ENCODE measurements at places on chromosomes 4 and X.

DNA sequence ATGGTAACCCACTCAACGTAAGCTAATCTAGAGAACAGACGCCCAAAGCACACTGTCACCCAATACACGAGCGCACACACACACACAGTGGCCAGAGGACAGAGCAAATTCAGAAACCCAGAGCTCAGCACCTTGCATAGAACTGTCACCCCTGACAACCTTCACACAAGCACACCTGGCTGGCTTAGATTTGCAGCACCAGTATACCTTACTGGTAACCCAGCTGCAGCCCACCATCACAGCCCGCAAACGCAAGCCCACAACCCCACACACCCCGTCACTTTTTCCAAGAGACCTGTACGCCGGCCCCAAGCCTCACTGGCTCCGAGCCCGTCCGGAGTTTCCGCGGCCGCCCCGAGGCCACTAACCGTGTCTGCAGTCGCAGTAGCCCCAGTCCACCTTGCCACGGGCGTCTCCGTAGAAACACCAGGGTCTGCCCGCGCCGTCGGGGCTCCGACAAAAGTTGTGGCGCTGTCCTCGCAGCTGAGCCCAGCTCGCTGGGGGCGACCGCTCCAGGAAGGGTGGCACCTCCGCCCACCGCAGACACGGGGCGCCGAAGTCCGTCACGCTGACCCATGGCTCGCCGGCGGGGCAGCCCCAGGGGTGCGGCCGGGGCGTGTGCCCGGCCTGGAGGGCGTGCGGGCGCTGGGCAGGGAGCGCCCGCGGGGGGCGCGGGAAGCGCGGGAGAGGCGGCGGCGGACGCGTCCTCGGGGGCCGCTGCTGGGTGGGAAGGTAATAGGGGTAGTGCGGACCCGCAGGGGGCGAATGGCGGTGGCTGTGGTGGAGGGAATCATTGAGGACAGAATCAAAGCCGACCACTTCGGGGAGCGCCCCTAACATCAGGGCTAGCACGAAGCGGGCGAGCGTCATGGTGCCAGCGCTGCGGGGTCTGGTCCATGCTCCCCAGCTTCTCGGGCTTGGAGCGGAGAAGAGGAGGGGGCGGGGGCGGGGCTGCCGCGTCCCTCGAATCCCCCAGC, 664 bp downstream of the PRSS12 start:
- no peak overlapping the region for H3K27ac ChIP-seq
- peak overlapping the region; percentile 4 for H3K4me3 ChIP-seq
- peaks cover 3% of the 10 kb centered on the region for H3K36me3 ChIP-seq
- peak; percentile 8 for DNase-seq
- H3K27me3 ChIP-seq, result peaks cover 72% of the 10 kb centered on the region
- peaks cover 10% of the 10 kb centered on the region for H3K4me1 ChIP-seq

DNA sequence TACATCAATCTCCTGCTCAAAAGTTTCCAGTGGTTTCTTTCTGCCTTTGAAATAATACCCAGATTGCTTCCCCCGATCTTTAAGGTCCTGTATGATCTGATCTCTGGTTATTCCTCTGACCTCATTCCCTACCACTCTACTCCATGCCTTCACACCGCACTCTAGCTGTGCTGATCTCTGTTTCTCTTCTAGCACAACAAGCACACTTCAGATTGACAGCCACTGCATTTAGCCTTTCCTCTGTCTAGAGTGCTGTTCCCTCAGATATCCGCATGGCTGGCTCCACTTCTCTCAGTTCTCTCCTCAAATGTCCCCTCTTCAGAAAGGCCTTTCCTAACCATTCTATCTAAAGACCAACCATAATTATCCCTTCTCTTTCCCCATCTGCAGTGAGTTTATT, 370.4 kb upstream of the FGF13 start:
- no peak for DNase-seq
- no peaks in the 10 kb centered on the region for H3K4me1 ChIP-seq
- H3K27me3 ChIP-seq, result no peaks in the 10 kb centered on the region
- no peak overlapping the region for H3K4me3 ChIP-seq

GRCh38 chrX:47216393-47216925, 2.0 kb upstream of the CDK16 start:
- H3K4me1 ChIP-seq, result peaks cover 35% of the 10 kb centered on the region
- H3K36me3 ChIP-seq, result peaks cover 42% of the 10 kb centered on the region
- DNase-seq, result no peak
- peak overlapping the region; percentile 90 for H3K27ac ChIP-seq
- peak overlapping the region; percentile 92 for H3K4me3 ChIP-seq

DNA sequence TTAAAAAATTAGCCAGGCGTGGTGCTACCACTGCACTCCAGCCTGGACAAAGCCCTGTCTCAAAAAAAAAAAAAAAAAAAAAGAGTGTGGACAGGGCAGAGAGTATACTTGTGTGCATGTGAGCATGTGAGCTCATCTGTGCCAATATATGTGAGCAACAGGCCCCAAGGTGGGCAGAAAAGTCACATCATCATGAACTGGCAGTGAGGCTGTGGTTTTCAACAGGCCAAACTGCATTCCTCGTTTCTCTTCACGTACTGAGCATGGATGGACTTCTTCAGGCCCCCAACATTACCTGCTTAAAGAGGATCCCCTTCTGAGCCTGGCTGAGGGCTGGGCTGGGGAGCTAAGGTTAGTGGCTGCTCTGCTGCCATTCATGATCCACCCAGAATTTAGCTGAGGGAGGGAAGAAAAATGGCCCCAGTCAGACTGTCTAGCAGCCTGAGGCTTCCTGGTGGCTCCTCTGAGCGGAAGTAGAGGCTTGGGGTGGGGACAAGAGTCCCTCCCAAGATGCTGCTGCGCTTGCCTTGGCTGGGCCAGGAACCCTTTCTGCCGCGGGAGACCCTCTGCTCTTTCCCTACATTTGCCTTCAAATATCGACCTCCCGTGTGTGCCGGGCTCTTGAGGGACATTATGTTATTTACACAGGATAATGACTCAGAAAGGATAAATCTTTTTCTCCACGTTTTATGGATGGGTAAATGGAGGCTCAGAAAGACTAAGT, 55.0 kb downstream of the DIPK2B start:
- H3K27ac ChIP-seq, result no peak overlapping the region
- no peaks in the 10 kb centered on the region for H3K27me3 ChIP-seq
- no peaks in the 10 kb centered on the region for H3K4me1 ChIP-seq
- no peak for DNase-seq

DNA sequence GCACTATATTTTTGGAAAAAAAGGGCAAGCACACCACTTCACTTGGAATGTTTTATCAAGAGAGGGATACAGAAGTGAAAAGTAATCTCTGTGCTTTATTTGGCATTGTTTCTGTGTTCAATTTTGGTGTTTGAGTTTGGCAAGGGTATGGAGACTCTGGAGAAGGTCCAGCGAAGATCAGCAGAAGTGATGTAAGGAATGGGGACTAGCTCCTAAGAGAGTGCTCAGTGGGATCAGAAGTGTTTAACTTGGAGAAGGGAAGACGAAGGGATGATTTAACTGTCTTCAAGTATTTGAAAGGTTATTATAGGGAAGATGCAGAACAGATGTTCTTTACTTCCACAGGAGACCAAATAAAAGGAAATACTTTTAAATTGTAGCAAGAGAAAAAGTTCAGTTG, 74.3 kb downstream of the CFAP299 start:
- H3K27me3 ChIP-seq, result no peaks in the 10 kb centered on the region
- H3K36me3 ChIP-seq, result no peaks in the 10 kb centered on the region

DNA sequence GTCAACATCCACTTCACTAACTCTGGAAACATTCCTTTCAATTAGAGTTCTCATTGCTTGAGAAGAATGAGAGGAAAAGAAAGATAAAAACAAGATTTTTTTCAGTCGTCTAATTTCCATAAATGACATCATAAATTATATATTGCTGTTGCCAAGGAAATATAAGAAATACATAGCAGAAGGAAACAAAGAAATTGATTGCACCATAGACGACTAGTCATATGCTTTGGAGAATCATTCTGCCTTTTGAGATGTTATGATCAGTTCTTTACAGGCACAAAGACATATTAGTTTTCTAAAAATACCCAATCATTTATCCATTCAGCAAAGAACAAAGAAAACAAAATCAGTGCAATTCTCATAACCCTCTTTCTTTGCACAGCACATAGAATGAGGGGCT, 672 bp upstream of the C1QTNF7 start:
- no peak for DNase-seq
- no peak overlapping the region for H3K27ac ChIP-seq
- peaks cover 26% of the 10 kb centered on the region for H3K4me1 ChIP-seq
- no peaks in the 10 kb centered on the region for H3K36me3 ChIP-seq
- H3K27me3 ChIP-seq, result no peaks in the 10 kb centered on the region
- no peak overlapping the region for H3K4me3 ChIP-seq

- H3K27ac ChIP-seq, result no peak overlapping the region
- no peaks in the 10 kb centered on the region for H3K36me3 ChIP-seq
- H3K4me3 ChIP-seq, result no peak overlapping the region
- no peak for DNase-seq
Observed at GRCh38 chrX:87621697-87622096, 104.1 kb downstream of the KLHL4 start.

DNA sequence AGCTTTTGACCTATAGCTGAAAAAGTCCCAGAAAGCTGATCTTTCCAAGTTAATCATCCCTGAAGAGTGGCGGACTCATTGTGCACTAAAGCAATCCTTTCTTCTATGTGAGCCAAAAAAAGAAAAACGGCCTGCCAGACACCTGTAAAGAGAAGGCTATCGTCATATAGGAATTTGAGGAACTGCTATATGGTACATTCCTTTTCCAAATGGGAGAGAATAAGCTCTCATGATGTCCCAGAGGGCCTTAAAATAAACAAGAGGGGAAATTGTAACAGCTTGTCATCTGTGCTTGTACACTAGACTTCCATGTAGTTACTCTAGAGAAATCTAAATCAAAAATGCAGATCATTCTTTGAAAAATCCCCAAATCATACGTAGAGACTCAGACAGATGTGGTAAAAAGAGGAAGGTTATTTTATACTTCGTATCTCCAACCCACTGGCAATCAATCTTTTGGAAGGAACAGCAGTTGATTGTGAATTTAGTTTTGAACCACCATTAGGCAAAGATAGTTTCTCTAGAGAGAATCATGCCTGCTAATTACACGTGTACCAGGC, 26.1 kb downstream of the GPR174 start:
- peaks cover 56% of the 10 kb centered on the region for H3K4me1 ChIP-seq
- DNase-seq, result no peak
- H3K4me3 ChIP-seq, result no peak overlapping the region
- peaks cover 54% of the 10 kb centered on the region for H3K36me3 ChIP-seq
- H3K27me3 ChIP-seq, result no peaks in the 10 kb centered on the region

DNA sequence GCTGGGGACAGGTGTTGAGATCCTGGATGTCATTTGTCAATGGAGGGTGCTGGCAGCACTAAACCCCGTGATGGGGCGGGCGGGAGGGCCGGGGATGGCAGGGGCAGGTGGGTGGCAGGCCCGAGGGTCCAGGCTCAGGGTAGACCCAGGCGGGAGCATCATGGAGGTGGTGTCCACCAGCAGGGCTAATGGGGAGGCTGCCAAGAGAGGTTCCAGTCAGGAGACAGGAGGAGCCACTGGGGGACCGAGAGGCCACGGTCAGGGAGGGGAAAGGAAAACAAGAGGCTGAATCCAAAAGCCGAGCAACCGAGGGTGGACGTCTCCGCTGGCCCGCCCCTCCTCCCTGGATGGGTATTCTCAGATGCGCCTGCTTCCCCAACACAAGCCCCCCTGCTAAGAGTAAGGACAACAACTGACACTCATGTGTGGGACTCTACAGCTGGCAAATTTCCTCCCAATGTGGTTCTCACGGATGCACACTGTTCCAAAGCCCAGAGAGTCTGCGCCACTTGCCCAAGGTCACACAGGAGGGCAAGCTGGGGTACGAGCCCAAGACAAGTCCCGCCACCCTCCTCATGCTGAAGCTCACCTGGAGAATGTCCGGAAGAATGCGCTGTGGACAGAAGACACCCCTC, 132.0 kb downstream of the CPZ start:
- peaks cover 1% of the 10 kb centered on the region for H3K4me1 ChIP-seq
- H3K27ac ChIP-seq, result no peak overlapping the region
- H3K4me3 ChIP-seq, result no peak overlapping the region
- no peak for DNase-seq

- H3K27ac ChIP-seq, result no peak overlapping the region
- H3K4me1 ChIP-seq, result no peaks in the 10 kb centered on the region
- DNase-seq, result no peak
- H3K27me3 ChIP-seq, result peaks cover 3% of the 10 kb centered on the region
Observed at GRCh38 chr4:182653596-182653995, 263.6 kb downstream of the DCTD start.

GRCh38 chrX:39984191-39984956, 113.4 kb downstream of the BCOR start:
- H3K36me3 ChIP-seq, result no peaks in the 10 kb centered on the region
- H3K4me1 ChIP-seq, result peaks cover 1% of the 10 kb centered on the region
- DNase-seq, result no peak
- H3K27ac ChIP-seq, result no peak overlapping the region

- H3K27me3 ChIP-seq, result peaks cover 31% of the 10 kb centered on the region
- no peak overlapping the region for H3K4me3 ChIP-seq
- H3K36me3 ChIP-seq, result no peaks in the 10 kb centered on the region
- no peak for DNase-seq
- peaks cover 9% of the 10 kb centered on the region for H3K4me1 ChIP-seq
Observed at GRCh38 chr4:25651682-25652081, 4.0 kb upstream of the SLC34A2 start.

- DNase-seq, result no peak
- H3K27me3 ChIP-seq, result peaks cover 23% of the 10 kb centered on the region
- H3K36me3 ChIP-seq, result no peaks in the 10 kb centered on the region
- H3K4me3 ChIP-seq, result no peak overlapping the region
Observed at GRCh38 chr4:183186813-183187212, 87.8 kb downstream of the WWC2 start.

- peak overlapping the region; percentile 98 for H3K4me3 ChIP-seq
- peaks cover 10% of the 10 kb centered on the region for H3K36me3 ChIP-seq
- no peaks in the 10 kb centered on the region for H3K27me3 ChIP-seq
- H3K27ac ChIP-seq, result peak overlapping the region; percentile 70
- DNase-seq, result no peak
Observed at GRCh38 chr4:39525822-39526690, 1.2 kb downstream of the UGDH start.

DNA sequence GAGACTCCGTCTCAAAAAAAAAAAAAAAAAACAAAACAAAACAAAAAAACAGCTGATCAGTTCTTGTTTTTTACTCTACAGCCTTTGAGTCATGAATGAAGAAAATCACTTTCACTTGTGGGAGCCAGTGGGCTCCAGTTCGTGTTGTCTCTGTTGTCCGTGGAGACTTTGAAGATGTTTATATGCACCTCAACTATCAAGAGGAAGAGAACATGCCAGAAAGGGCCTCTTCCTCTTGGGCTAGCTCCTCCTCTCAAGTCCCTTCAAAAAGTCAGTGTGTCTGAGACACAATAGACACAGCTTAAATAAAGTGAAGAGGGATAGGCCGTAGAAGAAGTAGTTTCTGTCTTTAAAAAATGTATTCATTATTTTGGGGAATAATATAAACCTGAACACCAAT, 182.7 kb downstream of the KDR start:
- H3K4me1 ChIP-seq, result peaks cover 40% of the 10 kb centered on the region
- H3K27ac ChIP-seq, result peak overlapping the region; percentile 86
- peak; percentile 65 for DNase-seq
- no peaks in the 10 kb centered on the region for H3K27me3 ChIP-seq

DNA sequence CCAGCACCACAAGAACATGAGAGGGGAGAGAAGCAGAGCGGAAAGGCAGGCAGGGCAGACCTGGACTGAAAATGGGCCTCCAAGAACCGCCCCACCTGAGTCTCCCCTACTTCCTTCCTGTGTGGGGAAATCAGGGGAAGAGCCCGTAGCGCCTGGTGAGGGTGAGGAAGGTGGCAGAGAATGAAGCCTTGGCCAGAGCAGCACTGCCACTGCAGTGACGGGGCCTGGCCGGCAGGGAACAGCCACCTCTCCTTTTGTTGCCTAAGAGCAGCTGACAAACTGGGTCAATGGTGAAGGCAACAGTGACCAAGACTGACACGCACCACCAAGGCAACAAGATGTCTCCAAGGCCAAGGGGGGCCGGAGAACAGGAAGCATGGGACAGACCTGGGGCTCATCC, 58.4 kb upstream of the CBR4 start:
- peaks cover 6% of the 10 kb centered on the region for H3K4me1 ChIP-seq
- no peaks in the 10 kb centered on the region for H3K27me3 ChIP-seq
- H3K27ac ChIP-seq, result no peak overlapping the region
- H3K36me3 ChIP-seq, result no peaks in the 10 kb centered on the region
- DNase-seq, result no peak
